ENCODE measurements at places on chromosomes 11 and 22.

GRCh38 chr22:39135092-39135896 lies 17.2 kb downstream of the CBX7 start:
- DNase-seq = peak; percentile 70

DNA sequence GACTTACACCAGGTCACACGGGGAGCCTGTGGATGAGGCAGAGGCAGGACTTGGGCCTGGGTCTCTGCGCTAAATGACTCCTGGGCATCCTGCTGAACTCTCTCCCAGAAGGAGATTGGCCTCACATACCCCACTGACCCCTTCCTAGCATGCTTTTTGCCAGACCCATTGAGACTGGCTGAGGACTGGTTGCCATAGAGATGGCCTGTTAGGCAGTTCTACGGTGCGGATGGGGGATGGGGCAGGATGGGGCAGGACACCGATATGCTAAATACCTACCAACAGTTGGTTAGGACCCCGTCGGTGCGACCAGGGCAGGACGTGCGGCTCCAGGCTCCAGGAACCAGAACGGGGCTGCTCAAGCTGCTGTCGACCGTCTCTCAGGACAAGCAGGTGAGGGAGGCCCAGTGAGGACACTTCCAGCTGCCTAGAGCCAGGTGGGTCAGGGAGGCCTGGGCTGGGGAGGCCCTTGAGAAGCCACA lies at the start of gene TSGA10IP:
Gene TSGA10IP (plus strand): TSS at position 51 of the 482 bp plus-strand sequence. CDS start 196 bp downstream, at position 247.
- no peak for DNase-seq

GRCh38 chr11:118569670-118570069 lies 2.5 kb upstream of the ARCN1 start:
- no peak for DNase-seq

GRCh38 chr22:46006379-46007002 lies 29.5 kb upstream of the WNT7B start:
- DNase-seq = peak; percentile 94

- no peak for DNase-seq
Measured at GRCh38 chr11:93819966-93820695, 30.3 kb downstream of the VSTM5 start.

- DNase-seq = no peak
Measured at GRCh38 chr11:100735949-100736675, 49.0 kb downstream of the ARHGAP42 start.

DNA sequence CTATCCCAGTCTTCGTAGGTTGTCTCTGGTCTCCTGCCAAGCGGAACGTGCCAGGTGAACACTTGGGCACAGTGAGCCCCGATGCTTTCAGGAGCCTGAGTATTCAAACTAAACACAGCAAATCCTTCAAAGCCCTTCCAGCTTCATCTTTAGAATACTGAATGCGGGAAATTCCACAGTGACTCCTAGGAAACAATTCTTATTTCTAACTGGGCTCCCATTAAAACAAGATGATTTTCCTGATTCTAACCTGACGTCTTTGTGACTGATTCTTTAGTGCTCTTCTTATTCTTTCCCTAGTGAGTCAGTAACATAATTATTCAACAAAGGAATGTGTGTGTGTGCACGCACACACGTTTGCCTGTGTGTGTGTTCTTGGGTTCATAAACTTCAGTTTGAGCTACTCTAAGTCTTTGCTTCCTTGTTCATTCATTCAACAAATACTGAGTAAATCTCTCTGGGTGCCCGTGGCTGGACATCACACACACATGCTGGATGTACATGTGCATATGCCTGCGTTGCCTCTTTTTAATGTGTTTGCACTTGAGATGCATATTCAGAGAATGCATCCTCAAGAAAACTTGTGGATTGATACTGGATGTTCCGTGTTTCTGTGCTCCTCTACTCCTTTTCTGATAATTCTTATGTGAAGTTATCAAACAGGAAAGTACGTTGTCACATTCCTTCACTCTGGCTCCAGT lies 134.5 kb downstream of the WNT7B start:
- no peak for DNase-seq

DNA sequence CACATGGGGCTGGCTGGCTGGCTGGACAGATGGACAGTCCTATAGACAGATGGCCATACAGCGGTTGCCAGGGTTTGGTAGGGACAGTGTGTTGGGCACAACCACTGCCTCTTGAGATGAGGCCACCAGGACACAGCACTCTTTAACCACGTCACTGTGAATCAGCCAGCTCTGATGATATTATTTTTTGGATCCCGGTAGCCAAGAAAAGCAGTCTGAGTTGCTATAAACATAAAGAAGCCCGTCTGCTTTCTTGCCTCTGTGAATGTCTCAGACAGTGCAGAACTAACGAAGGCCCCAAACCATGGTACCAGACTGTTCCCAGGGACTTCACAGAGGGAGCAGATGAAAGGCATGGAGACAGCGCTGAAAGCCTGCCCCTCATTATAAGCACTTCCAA lies 115.9 kb upstream of the CSNK2A3 start:
- no peak for DNase-seq

GRCh38 chr22:47967831-47968230 lies 1205.4 kb downstream of the TBC1D22A start:
- DNase-seq = no peak

GRCh38 chr11:109422870-109423465 lies 978 bp downstream of the C11orf87 start:
- DNase-seq = peak; percentile 3

- DNase-seq = no peak
Measured at GRCh38 chr11:40274017-40274416, 1185.4 kb downstream of the LRRC4C start.

DNA sequence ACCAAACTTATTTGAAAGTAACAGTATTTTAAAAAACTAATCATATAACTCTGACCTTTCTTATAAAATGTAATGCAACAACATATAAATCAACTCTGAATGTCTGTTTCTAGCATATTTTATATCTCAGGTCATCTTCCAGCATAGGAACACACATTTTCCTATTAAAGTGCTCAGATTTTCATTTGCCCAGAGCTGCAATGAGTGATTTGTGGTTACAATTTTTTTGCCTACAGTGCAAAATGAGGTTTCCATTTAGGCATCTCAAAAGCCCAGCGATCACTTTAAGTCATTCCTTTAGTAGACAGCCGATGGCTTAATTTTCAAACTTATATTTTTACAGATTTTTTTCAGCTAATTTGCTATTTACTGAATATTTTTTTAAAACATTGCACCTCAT lies 1.0 kb downstream of the LYVE1 start:
- no peak for DNase-seq

- no peak for DNase-seq
Measured at GRCh38 chr11:72129381-72129780, 6.1 kb upstream of the FOLR3 start.

GRCh38 chr11:86676533-86677154 lies 4.2 kb upstream of the ME3 start:
- DNase-seq = peak; percentile 71

DNA sequence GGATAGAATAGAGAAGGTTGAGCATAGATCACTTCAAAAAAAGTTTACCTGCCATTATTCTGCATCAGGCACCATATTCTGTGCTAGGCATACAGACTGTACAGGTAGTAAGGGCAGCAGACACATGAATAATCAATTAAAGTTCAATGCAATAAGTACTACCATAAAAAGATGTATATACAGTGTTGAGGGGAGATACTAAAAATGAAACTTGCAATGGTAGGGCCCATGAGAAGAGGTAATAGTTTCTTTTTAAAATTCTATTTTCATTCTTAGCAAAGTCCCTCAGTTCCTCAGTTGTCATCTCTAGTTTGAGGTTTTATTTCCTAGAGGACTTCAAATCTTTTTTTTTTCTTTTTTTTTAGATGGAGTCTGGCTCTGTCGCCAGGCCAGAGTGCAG lies 819.9 kb downstream of the FAM181B start:
- no peak for DNase-seq

DNA sequence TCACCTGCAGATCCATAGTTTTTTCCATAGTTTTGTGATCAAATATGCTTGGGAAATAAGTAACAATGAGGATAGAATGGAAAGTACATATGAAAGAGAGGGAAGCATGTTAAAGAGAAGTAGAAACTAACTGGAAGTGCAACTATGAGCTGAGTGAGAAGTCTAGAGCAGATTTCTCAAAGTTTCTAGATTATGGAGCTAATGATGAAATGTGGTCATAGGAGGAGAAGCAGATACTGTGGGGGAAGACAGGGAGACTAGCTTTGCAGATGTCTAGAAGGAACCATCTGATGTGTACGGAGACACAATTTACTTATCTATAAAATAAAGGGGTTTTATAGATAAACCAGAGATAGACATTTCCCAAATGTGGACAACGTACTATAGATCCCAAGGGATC lies 37.1 kb downstream of the RELT start:
- DNase-seq = no peak

GRCh38 chr11:65918211-65919140 lies at the start of gene C11orf68:
Gene C11orf68 (minus strand): TSS chr11:65919062. CDS start chr11:65919031, 31 bp downstream.
- DNase-seq = peak; percentile 61

DNA sequence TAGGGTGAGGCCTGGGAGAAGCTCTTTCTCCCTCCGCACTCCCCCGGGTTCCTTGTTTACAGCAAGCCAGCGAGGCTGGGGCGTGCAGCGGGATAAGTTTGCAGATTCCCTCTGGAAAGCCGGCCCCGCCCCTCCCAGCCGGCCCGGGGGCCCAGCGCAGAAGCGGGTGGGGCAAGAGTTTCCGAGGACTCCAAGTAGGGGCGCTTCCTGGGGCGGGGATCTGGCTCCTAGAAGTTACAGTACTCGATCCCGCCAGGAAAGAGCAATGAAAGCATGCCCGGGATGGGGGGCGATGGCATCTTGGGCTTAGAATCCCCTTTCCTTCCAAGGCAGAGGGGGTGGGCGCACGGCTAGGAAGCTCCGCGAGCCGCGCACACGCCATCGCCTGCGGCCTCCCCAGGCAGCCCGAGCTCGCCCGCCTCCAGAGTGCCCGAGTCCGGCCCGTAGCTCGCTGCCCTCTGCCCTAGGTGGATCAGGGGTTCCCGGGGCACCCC lies 385 bp downstream of the TST start:
- DNase-seq = peak; percentile 44

GRCh38 chr11:69321877-69322361 lies 28.0 kb downstream of the MYEOV start:
- DNase-seq = no peak

- no peak for DNase-seq
Measured at GRCh38 chr11:62716206-62716605, 8.7 kb downstream of the GNG3 start.

DNA sequence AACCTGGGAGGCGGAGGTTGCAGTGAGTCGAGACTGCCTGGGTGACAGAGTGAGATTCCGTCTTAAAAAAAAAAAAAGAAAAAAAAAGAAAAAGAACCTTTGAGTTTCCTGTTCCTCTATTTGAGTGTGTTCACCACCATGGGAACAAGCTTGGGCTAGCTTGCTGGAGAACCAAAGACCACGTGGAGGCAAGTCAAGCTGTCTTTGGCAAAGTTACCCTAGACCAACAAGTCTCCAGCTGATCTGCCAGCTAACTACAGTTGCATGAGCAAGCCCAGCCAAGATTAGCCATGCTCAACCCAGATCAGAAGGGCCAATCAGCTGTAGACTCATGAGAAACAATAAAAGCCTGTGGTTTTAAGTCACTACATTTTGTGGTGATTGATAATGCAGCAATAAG lies 29.7 kb downstream of the SLN start:
- no peak for DNase-seq

GRCh38 chr11:126051117-126051516 lies 11.5 kb downstream of the CDON start:
- DNase-seq = no peak

GRCh38 chr11:77525455-77526091 lies 51.7 kb upstream of the PAK1 start:
- no peak for DNase-seq

GRCh38 chr22:23833911-23834317 lies 4.9 kb downstream of the DERL3 start:
- no peak for DNase-seq

GRCh38 chr11:116703421-116703820 lies 69.4 kb downstream of the BUD13 start:
- DNase-seq = no peak

- no peak for DNase-seq
Measured at GRCh38 chr22:37850801-37851200, 1.6 kb downstream of the EIF3L start.

DNA sequence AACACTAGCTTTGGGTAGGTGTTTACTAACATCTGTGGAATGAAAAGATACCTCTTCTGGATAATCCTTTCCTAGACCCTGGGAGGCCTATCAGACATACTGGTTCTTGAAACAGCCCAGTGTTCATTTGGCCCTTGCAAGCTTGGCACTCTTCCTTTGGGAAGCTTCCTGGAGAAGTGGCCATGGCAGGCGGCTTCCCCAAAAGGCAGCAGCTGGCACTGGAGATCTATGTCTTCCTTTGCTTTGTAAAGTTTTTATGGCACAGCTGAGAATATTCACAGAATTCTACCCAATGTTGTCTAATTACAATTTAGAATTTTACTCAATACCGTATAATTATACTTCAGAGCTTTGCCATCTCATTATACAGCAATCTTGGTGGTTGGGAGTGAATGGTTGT lies 199.2 kb upstream of the C11orf87 start:
- DNase-seq = no peak

GRCh38 chr22:39680486-39680885 lies 109.9 kb downstream of the CACNA1I start:
- no peak for DNase-seq

DNA sequence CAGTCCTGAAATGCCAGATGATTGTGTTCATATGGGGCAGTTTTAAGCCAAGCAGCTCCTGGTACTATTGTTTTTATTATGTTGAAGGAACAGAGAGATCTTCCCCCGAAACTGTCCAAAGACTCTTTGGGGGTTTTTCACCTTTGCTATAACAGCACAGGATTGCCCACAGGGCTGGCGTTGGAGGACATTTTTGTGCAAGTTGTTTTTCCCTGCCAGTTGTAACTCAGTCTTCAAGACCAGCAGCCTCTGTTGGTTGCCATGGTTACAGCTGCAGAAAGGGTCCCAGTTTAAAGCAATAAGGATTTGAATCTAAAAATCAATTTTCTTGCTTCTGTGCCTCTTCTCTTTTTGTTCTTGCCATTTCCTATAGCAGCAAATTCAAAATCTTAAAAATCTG lies 45.4 kb upstream of the YWHAH start:
- no peak for DNase-seq

GRCh38 chr11:10348650-10349280 lies 43.9 kb downstream of the ADM start:
- no peak for DNase-seq

- no peak for DNase-seq
Measured at GRCh38 chr11:131690362-131690761, 319.9 kb downstream of the NTM start.

- peak; percentile 97 for DNase-seq
Measured at GRCh38 chr22:36901411-36902142, 11.9 kb upstream of the CSF2RB start.

DNA sequence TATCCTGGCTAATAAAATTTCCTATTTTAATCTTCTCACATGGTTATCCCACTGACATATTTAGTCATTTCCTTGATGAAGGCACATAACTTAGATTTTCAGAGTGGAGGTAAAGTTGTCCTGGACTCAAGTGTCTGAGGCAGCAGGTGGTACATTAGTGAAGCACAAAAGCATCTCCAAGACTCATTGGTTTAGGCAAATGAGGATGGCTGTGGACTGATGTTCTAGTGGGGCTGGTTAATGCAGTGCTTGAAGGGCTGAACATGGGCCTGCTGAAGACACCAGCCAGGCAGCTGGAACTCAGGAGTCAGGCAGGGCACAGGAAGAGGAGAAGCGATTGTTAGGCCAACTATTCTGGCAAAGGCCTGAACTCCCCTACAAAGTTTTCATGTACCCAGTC lies 76.3 kb upstream of the SESN3 start:
- DNase-seq = no peak

Measured in hematopoietic multipotent progenitor cell treated with erythropoietin and hydrocortisone succinate and interleukin-3 and kit ligand, for 6 days (in vitro differentiated cells).